T-helper 1 cell (primary cell): ENCODE measurements at places on chromosomes 4 and X.

DNA sequence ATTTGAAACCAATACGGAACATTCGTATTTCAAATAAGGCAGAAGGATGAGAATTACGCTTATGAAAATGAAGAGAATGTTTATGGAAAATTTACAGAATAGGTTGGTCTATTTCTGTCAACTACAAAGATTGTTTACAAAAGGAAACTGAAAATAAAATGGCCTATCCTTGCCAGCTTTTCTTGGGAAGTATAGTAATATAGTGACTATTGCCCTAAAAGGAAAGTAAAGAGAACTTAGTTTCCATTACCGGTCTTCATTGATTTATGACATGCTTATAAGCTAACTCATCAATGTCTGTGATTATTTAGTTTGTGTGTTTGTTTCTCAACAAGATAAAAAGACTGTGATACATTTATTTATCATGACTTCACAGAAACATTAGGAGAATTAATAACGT is 2.9 kb upstream of the SPRY1 start:
- no peak for DNase-seq

DNA sequence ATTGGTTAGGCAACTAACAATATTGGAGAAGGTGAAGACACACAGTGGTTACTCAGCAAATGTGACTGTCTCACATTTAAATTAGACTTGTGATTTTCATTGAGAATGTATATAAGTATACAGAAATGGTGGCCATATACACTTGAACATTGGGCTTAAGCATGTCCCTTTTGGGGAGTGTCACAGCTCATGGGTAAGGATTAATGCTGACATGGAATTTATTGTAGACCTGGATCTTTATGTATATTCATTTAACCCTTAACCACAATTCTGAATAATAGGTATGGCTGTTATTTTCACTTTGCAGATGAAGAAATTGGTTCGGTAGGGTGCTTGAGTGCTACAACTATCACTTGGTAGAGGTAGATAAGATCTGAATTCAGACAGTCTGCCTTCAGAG is 95.5 kb upstream of the WDFY3 start:
- DNase-seq, result no peak

GRCh38 chr4:107304699-107305286 is 268.7 kb upstream of the DKK2 start:
- DNase-seq, result no peak

DNA sequence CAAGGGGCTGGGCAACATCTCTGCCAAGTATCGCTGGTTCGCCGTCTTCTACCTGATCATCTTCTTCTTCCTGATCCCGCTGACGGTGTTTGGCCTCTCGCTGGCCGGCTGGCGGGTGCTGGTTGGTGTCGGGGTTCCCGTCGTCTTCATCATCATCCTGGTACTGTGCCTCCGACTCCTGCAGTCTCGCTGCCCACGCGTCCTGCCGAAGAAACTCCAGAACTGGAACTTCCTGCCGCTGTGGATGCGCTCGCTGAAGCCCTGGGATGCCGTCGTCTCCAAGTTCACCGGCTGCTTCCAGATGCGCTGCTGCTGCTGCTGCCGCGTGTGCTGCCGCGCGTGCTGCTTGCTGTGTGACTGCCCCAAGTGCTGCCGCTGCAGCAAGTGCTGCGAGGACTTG is 20.6 kb downstream of the SLC34A2 start:
- DNase-seq, result no peak

DNA sequence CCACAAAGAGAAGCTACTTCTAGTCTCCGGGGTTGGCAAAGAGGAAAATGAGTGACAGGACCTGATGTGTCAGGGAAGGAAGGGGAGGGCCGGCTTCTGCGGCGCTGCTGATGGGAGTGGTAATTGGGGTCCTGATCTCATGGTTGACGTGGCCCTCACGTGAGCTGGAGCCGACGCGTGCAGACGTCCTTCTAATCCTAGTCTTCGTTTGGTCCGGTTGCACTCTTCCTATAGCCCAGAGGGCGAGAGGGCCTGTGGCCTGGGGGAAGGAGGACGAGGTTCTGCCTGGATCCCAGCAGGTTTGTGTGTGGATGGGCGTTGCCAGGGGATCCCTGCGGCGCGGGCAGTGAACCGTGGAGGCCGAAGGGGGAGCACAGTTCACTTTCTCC is at the start of gene ARMCX1:
ARMCX1 (plus strand) TSS at position 186 of the 389 bp plus-strand sequence. CDS start 2,384 bp downstream, outside the sequence.
- DNase-seq, result peak; percentile 10

DNA sequence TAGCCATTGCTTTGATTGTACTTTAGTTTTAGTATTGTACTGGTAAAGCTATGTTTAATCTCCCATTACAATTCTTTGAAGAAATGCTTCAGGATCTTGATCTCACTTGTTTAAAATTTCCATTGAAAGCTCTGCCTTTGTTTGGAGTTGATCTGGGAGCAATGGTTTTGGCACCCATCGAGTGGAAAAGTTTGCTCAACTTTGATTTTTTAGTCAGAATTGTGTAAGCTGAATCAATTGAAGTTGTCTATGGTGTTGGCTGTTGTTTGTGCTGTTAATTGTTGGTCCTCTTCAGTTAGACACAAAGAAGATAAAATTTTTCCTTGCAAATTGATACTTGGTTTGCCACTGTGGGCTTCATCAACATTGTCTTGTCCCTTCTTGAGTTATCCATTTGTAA is 99.8 kb upstream of the ADAD1 start:
- no peak for DNase-seq

DNA sequence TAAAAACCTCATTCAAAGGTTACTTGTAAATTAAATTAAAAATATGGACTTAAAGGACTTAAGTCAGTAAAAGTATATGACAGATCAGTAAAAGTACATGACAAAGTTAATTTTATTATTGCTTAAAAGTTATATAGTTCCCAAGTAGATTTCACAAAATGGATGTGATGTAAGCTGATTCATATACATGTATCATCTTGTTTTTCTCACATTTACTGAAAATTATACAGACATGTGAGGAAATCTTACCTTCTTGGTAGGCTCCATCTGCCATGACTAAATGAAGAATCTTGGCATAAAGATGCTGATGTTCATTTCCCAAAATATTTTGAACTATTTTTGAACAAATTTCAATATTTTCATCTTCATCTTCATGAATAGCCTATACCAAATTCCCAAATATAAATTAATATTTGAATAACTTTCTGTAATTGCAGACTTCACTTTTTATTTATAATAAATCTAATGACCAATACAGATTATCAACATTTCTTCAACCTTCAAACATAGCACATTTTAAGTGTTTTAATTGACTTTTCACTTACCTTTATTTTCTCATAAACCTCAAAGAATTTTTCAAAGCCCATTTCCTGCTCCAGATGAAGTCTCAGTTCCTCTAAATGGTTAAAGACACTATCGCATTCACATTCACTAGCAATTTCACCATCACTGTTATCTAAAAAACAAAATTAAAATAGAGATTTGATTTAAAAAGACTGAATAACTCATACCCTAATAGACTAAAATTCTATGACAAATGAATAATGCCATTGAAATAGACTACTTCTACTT is 129.4 kb upstream of the SH3RF1 start:
- no peak for DNase-seq

- no peak for DNase-seq
Observed at GRCh38 chr4:84932462-84932861, 34.0 kb downstream of the WDFY3 start.

- DNase-seq, result no peak
Observed at GRCh38 chrX:24607616-24608015, 39.5 kb downstream of the PCYT1B start.

GRCh38 chr4:172480471-172480870 is 667.3 kb downstream of the GALNTL6 start:
- no peak for DNase-seq

DNA sequence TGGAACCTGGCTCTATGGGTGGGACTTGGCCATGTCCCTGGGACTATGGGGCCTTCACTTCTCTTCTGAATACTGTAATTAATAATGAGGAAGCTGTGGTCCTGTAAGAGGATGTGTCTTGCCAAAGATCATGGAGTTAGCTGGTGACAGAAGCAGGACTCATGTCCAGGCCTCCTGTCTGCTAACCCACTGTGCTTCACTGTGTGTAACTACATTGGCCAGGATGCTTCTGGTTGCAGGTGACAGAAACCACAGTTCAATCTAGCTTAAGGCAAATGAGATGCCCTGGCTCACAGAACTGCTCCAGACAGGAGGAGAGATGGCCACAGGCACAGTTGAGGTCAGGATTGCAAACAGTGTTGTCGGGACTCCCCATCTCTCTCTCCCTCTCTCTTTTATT is 3.1 kb downstream of the MTMR1 start:
- no peak for DNase-seq

DNA sequence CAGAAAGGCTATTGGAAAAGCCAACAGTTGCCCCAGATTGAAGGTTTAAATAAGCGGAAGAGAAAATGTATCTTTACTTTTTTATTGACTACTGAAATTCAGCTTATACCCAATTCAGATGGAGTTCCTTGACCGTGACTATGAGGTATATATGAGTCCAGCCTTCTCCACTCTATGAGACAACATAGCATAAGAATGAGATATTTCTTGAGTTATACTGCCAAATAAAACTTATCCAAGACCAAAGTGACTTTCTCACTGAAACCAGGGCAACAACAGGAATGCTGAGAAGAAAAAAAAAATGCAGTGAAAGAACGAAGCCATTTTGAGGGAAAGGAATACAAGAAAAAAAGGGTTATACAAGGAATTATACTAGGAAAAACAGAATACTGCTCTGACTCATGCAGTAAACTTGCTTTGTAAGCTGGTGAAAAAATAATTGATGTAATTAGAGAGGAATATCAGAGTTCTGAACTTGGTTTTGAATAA is 16.3 kb upstream of the PDK3 start:
- no peak for DNase-seq

GRCh38 chr4:87465739-87466366 is 43.5 kb downstream of the NUDT9 start:
- DNase-seq, result no peak

DNA sequence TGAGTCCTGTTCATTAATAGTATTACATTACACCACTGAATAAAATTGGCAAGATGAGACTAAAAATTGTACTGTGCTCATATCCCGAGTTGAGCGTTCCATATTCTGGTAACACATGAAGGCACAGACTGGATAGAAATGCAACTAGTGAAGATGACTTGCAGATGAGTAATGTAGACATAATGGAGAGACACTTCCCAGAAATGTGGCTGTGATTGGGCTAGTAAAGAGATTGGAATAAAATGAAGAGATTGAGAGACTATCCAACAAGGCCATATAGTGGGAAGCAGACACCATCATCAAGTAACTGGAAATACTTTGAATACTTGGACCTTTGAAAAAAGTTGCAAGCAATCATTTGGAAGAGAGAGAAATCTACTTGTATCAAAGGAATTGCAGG is 77.3 kb downstream of the DCAF8L1 start:
- no peak for DNase-seq

- DNase-seq, result no peak
Observed at GRCh38 chr4:107388736-107389274, 331.2 kb downstream of the PAPSS1 start.

GRCh38 chrX:154800478-154801210 is 4.6 kb downstream of the MPP1 start:
- DNase-seq, result no peak

GRCh38 chr4:169153481-169154087 is 117.2 kb downstream of the SH3RF1 start:
- DNase-seq, result no peak

DNA sequence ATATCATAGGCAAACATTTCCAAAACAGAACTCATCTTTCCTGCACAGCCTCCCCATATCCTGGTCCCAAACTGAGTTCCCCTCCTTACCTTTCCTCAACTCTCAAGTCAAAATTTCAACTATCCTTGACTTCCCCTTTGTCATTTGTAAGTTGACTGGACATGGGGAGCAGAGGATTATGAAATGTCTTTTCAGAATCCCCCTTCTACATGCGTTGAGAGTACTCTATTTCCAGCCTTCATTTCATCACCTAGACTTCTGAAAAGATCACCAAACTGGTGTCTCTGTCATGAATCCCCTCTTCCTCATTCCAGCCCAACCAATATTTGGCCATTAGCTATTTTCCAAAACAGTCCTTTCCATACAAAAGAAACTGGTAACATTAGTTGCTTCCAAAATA is 95.2 kb downstream of the SYNPO2 start:
- DNase-seq, result no peak

DNA sequence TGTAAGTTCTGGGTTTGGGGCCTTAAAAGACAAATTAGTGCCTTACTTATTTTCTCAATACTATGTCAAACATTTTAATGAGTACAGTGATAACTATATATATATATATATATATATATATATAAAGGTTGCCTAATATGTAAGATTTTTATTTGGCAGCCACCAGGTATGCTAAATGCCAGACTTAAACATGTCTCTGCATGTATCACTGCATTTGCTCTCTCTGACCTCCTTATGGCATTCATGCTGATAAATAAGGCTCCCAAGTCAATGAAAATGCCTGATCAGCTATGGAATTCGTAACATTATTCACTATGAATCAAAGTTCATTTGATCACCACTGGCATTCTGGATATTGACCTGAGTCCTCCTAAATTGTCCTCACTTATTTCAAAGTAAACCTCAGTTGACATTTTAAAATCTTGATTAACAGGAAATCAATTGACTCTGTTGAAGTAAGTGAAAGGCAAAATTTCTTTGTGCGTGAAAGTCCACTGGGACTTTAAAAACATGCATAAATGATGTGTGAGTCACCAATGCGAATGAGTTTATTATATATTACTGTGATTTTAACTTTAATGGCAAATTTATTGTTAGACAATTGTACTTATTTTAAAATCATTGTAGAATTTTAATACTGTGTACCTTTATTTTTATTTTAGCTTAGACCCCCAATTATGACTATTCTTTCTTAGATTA is 29.2 kb upstream of the AREG start:
- DNase-seq, result no peak

- DNase-seq, result no peak
Observed at GRCh38 chr4:151415978-151416377, 7.0 kb downstream of the FHIP1A start.
